ENCODE measurements at places on chromosomes 3 and 15. TPM values are rescaled to one million over a fixed set of nuclear protein-coding genes. Genes with fewer than 3 reads are reported as not detected.
A peak's percentile ranks its signal among the peaks of the same experiment; 100 is the strongest.

GRCh38 chr3:186361762-186362536 lies at the start of gene DGKG:
Gene DGKG (minus strand): TSS chr3:186362234. CDS start chr3:186320459, 41,775 bp downstream.
- no peak for DNase-seq
- H3K4me3 ChIP-seq: peak within 1 kb of the TSS; percentile 83
- H3K27ac ChIP-seq: peak within 1 kb of the TSS; percentile 93
- peaks cover 37% of the 10 kb centered on the region for H3K4me1 ChIP-seq

DNA sequence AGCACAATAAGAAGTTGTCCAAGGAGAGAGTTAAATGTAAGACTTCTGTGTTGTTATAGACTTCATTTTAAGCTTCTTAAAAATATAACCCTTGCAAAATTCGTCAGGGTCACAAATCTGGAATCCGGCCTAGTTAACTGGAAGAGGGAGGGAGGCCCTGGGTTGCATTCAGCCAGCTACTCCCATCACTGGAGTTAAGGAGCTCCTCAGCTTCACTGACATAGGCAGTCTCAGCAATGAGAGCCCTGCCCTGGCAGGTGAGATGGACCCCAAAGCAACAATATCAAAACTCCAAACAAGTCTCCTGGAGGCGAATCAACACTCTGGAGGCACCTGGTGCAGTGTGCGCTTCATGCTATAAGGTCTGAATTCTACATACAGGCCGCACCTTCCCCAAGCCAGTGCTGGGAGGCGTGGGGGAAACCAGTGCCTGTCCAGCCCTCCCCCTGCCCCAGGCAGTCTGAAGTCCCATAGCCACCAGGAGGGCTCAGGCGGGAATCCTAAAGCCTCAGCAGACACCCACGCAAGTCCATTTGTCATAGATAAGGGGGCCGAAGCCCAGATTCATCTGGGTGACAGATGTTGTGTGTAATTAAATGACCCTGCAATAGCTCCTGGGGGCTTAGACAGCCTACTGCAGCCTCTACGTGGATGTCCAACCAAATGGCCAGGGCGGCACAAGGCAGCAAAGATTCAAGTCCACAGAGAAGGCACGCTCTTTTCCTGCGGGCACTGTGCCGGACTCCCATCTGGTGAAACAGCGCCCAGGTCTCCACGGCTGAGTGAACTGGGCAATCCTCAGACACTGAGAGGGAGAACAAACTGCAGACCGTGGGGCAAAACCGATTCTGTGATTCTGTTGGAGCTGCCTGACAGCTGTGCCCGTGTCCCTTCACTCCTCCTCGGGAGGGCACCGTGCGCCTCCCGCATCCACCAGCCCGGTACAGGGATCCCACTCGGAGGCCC lies 64.9 kb downstream of the ATP10A start:
- H3K27ac ChIP-seq: peak overlapping the region; percentile 81
- no peaks in the 10 kb centered on the region for H3K36me3 ChIP-seq
- H3K4me3 ChIP-seq: no peak overlapping the region
- peak; percentile 88 for DNase-seq

DNA sequence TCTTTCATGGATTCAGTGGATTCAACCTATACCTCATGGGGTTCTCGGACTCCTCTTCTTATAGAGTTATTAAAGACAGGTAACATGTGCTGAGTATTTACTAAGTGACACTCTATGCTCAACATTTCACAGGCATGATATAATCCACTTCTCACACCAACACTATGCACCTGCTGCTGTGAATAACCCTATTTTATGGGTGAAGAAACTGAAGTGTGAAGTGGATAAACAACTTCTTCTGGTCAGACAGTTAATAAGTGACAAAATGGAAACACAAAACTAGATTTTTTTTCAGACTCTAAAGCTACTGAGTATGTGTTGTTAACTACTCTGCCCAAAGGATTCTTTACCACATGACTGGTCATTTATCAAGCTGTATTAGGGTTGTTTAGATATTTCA lies 403.5 kb downstream of the DIPK2A start:
- H3K27ac ChIP-seq: no peak overlapping the region
- H3K27me3 ChIP-seq: no peaks in the 10 kb centered on the region
- H3K36me3 ChIP-seq: no peaks in the 10 kb centered on the region
- H3K4me1 ChIP-seq: peaks cover 27% of the 10 kb centered on the region

GRCh38 chr3:17135696-17136095 lies 250.9 kb downstream of the PLCL2 start:
- no peaks in the 10 kb centered on the region for H3K36me3 ChIP-seq
- no peaks in the 10 kb centered on the region for H3K27me3 ChIP-seq
- no peak overlapping the region for H3K27ac ChIP-seq
- no peaks in the 10 kb centered on the region for H3K4me1 ChIP-seq
- DNase-seq: no peak

DNA sequence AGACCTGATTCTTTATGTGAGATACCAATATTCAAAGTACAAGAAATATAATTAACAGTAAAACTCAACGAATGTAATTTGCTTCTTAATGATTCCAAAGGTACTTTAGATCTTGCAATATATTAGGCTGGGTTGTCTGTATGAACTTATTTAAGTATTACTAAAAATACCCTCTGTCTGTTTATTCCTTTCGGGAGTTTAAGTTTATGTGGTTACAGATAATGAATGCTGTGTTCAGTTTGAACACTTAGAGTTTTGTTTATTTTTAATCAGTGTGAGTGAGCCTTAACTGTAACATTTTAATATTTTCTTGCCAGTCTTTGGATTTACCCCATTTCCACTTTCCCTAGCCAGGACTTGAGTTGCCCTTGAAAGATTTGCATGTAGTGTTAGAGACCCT lies 3.5 kb downstream of the PDE8A start:
- H3K27me3 ChIP-seq: no peaks in the 10 kb centered on the region
- no peak for DNase-seq
- peaks cover 52% of the 10 kb centered on the region for H3K4me1 ChIP-seq
- H3K27ac ChIP-seq: no peak overlapping the region

DNA sequence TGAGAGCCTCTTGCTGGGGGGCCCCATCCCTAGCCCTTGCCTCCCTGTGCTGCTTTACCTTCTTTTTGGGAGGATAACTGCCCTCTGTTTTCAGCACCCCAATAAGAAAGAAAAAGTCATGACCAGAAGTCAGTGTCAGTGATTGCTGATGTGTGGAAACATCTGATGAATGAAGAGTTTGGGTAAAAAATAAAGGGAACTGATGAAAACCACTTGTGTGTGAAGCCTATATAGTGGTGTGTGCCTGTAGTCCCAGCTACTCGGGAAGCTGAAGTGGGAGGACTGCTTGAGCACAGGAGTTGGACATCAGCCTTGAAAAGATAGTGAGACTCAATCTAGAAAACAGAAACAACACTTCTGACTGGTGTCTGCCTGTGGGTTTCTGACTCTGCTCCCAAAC lies 9.8 kb upstream of the CELSR3 start:
- H3K36me3 ChIP-seq: no peaks in the 10 kb centered on the region
- H3K4me3 ChIP-seq: no peak overlapping the region
- no peak for DNase-seq
- H3K27me3 ChIP-seq: no peaks in the 10 kb centered on the region

- H3K4me1 ChIP-seq: no peaks in the 10 kb centered on the region
- no peak overlapping the region for H3K27ac ChIP-seq
Observed at GRCh38 chr3:154214306-154214705, 93.1 kb downstream of the ARHGEF26 start.

DNA sequence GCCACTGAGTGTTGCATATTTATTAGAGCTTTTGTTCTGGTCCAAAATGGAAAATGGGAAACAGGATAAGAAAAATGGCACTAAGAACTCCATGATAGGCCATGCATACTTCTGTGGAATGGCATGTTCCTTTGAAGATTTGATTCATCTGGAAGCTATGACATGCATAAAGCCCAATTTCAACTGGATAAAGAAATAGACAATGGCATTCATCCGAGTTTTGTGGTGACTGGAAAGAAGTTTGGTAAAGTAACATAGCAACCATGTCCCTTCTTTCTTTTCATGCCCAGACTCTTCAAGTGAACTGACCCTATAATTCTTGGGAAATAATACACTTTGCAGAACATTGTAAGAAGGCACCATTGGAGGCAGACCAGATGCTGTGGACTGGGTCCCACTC lies 368.4 kb upstream of the IL12A start:
- no peaks in the 10 kb centered on the region for H3K27me3 ChIP-seq
- no peak overlapping the region for H3K4me3 ChIP-seq
- DNase-seq: no peak
- no peaks in the 10 kb centered on the region for H3K4me1 ChIP-seq

GRCh38 chr15:69531665-69532027 lies 79.0 kb downstream of the RPLP1 start:
- no peak overlapping the region for H3K27ac ChIP-seq
- no peak for DNase-seq
- no peaks in the 10 kb centered on the region for H3K27me3 ChIP-seq

DNA sequence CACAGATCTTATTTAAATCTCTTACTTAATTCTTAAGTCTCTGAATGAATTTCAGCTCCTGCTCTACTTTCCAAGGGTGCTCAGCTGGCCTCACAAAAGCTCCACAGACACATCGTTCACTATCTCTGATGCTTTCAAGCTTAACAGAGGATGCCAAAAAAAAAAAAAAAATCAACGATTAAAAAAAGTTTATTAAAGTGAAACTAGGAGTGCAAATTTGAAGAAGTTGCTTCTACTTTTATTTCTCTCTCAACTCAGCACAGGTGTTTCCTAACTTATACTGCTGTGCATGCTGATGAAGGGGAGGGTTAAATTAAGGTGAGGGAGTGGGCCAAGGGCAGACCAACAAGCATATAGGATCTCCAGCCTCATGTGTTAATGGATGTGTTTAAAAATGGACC lies 157.2 kb downstream of the TIGIT start:
- no peaks in the 10 kb centered on the region for H3K27me3 ChIP-seq
- H3K4me3 ChIP-seq: no peak overlapping the region
- peaks cover 40% of the 10 kb centered on the region for H3K4me1 ChIP-seq
- H3K27ac ChIP-seq: peak overlapping the region; percentile 60

DNA sequence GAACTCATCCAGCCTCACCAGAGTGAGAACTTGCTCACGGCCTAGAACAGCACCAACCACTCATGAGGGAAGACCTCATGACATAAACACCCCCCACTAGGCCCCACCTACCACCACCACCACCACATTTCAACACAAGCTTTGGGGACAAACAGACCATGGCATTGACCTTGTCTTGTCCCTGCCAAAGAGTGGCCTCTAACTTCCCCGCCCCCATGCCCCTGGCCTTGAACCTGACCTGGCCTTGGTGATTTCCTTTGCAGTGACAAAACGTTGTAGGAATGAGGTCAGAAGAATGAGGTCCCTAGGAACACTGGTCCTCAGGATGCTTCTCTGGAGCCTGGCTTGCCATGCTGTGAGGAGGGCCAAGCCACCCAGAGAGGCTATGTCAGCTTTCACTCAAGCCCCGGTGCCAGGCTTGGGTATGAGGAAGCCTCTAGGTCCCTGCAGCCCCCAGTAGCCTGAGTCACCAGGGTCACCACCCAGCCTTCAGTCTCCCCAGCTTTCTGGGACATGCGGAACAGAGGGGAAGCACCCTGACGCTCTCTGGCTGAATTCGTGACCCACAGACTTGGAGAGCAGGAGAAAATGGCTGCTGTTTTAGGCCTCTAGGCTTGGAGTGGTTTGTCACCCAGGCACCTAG lies 57.9 kb downstream of the TPRA1 start:
- H3K4me3 ChIP-seq: no peak overlapping the region
- H3K27ac ChIP-seq: no peak overlapping the region
- H3K27me3 ChIP-seq: no peaks in the 10 kb centered on the region
- H3K4me1 ChIP-seq: no peaks in the 10 kb centered on the region
- no peak for DNase-seq
- H3K36me3 ChIP-seq: no peaks in the 10 kb centered on the region

- H3K36me3 ChIP-seq: peaks cover 60% of the 10 kb centered on the region
- DNase-seq: peak; percentile 91
- H3K4me1 ChIP-seq: peaks cover 14% of the 10 kb centered on the region
Observed at GRCh38 chr15:70833861-70834765, 19.8 kb downstream of the LARP6 start.

GRCh38 chr3:26089249-26089648 lies 299.4 kb downstream of the OXSM start:
- H3K36me3 ChIP-seq: no peaks in the 10 kb centered on the region
- no peak overlapping the region for H3K4me3 ChIP-seq
- no peak overlapping the region for H3K27ac ChIP-seq
- no peak for DNase-seq
- peaks cover 24% of the 10 kb centered on the region for H3K4me1 ChIP-seq

The ATP13A4 gene
- total RNA-seq: under 0.01 TPM

The LTF gene
- total RNA-seq: 0.83 TPM

The ECT2 gene
- total RNA-seq: 8.0 TPM

Measured in esophagus muscularis mucosa (tissue), 4 donors.